Kidney glomerular epithelial cell (primary cell): ENCODE measurements at places on chromosomes 5 and 9.

DNA sequence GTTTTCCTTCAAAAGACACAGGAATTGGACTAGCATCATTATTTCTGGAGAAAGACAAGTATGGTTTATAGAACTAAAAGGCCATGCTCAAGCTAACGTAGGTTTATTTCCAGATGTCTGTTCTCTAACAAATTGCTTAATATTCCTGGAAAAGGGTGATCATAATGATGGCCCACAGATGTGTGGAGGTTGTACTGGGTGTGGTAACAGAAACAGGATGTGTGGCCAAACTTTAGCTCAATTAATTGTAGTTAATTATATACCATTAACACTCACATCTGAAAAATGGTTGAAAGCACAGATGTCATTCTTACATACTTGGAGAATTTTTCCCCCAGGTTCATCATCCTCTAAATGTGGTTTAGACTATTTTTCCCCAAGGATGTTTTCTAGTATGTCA is 292.7 kb upstream of the RASA1 start:
- DNase-seq: no peak

GRCh38 chr9:22790329-22790728 is 343.7 kb downstream of the DMRTA1 start:
- no peak for DNase-seq

DNA sequence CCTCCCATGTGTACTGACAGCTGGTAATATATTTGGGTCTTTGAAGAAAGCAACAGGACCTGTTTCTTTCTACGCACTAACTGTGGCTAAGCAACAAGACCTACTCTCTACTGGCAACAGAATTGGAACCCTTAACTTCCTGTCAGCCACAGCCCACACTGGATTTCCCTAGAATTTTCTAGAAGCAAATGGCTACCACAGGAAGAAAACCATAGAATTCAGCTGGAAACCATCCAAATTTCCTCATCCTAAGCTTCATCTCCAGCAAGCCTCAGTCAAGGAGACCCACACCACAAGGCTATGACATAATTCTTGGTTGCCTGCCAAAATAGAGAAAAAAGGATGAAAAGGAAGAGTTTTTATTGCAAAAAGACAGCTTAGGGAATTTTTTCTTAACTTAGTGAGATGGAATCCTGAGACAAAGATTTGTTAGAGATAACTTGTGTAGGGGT is 171.8 kb upstream of the TNC start:
- peak; percentile 44 for DNase-seq

DNA sequence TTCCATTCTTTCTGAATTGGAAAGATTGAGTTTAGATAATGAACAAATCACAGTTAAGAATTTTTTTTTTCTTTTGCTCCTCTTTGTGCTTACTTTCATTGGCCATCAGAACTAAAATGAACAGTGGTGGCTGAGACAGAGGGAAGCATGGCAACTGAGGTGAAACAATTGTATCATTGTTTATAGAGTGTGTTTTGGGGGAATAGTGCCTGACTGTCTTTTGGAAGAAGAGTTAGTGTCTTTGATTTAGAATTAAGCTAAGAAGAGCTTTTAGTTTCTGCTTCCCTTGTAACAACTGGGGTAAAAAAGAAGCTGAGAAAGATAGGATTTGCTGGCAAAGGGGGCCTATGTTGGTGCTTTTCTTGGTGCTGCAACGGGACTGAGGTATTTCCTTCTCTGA is 24.0 kb downstream of the HSD17B4 start:
- DNase-seq: no peak

- DNase-seq: no peak
Measured at GRCh38 chr5:83418356-83419321, 52.9 kb upstream of the VCAN start.

DNA sequence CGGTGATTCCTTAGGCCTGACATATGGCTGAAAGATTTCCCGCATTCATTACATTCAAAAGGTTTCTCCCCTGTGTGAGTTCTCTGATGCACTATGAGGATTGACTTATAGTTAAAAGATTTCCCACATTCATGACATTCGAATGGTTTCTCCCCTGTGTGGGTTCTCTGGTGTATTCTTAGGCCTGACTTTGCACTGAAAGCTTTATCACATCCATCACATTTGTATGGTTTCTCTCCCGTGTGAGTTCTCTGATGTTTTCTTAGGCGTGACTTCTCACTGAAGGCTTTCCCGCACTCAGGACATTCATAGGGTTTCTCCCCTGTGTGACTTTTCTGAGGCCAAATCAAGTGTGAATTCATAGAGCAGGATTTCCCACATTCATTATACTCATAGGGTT is 35.8 kb downstream of the ZNF782 start:
- DNase-seq: no peak

- no peak for DNase-seq
Measured at GRCh38 chr9:123787416-123787815, 142.5 kb downstream of the DENND1A start.

GRCh38 chr9:12463641-12464040 is 229.5 kb upstream of the TYRP1 start:
- DNase-seq: no peak

GRCh38 chr9:92100237-92100911 is 14.8 kb downstream of the SPTLC1 start:
- peak; percentile 84 for DNase-seq

- no peak for DNase-seq
Measured at GRCh38 chr9:121185774-121186403, 15.8 kb downstream of the RAB14 start.

DNA sequence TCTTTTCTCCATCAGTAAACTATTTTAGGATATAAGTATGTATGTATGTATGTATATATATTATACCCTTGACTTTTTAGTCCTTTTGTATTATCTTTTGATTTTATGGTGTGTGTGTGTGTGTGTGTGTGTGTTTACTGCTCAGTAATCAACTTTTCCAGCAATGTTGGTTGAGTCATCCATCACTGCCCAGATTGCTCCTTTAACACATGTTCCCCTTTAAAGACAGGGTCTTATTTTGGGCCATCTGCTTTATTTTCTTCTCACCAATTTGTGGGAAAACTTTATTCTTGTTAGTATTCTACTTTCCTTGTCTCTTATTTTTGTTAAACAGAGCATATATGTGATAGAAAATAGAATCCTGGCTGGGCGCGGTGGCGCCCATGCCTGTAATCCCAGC is 28.1 kb downstream of the ANKRD33B start:
- DNase-seq: no peak

GRCh38 chr9:90107726-90108655 is 503.2 kb downstream of the GADD45G start:
- DNase-seq: no peak

- DNase-seq: no peak
Measured at GRCh38 chr5:97192580-97193354, 9.7 kb upstream of the RIOK2 start.

DNA sequence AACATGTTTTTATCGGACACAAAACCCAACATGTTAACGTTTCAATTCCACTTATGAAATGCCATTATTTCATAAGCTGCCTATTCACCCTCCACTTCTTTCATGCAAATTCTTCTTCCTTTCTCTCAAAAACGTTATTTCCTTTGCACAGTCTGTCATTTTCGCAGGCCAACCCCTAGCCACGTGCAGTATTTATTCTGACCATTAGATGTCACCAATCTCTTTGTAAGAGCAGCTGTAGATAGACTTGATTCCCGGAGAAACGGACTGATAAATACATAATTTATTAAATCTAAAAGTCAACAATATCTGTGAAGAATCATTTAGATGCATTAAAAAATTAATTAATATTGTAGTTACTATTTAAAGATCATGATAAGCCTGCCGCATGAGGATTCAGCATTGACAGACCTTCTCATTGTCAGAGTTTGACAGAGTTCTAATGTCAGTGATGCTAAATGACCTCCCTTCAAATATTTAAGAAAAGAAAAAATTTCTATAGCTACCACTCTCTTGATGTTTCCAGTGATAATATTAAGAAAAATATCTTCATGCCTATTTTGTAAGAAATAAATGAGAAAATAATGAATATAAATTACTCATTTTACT is 933.6 kb downstream of the CDH12 start:
- peak; percentile 63 for DNase-seq
